H54 (cell line): ENCODE measurements at places on chromosomes 2 and 18.

- peak; percentile 35 for DNase-seq
These were observed 137.3 kb upstream of the PID1 start for GRCh38 chr2:229408356-229408755.

DNA sequence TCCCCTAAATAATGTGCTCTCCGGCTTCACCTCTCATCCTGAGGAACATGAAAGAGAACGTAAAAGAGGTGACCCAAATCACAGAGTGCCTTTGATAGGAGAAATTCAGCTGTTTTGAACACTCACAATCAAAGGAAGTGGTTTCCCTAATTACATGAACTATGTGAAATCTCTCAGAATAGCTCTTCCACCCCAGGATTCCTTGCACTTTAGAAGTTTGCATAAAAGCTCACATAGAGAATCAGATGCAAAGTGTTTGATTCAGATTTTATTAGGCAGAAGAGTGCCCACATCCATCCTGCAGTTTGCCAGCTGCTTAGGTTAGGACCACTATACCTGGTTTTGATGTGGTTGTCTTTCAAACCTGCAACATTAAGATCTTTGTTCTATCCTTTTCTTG lies 61.0 kb downstream of the MAP3K20 start:
- no peak for DNase-seq

- DNase-seq: no peak
These were observed 109.0 kb upstream of the KCNJ3 start for GRCh38 chr2:154589514-154589913.

DNA sequence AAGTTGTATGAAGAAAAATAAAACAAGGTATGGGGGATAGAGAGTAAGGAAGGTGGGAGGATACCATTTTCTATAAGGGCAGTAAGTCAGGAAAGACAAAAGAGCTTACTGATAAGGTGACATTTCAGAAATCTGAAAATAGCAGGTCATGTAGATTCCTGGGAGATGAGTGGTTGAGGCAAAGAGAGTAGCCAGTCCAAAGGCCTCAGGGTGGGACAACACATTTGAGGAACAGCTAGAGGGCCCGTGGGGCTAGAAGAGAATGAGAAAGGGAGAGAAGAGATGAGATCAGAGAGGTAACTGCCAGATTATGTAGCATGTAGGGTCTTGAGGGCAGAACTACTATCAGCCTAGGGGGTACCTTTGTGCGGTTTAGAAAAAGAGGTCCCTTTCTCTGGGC lies 2.9 kb downstream of the CLHC1 start:
- DNase-seq: no peak

- DNase-seq: no peak
These were observed 3.3 kb downstream of the MYCN start for GRCh38 chr2:15943378-15944280.

DNA sequence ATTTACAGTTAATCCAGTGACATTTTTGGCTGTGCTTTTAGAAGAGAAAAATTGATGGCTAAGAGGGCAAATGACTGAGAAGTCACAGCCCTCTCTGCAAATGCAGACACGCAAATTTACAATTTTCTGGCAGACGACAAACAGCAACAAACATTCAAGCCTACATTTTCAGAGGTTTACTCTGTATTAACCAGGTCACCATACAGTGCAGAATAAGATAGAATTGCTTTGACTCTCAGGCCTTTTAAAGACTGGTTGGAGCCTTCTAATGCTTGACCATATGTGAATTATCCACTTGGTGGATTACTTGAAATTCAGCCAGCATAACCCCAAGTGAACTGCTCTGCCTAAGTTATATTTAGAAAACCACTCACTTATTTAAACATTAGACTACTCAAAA lies 280.9 kb upstream of the STON1 start:
- no peak for DNase-seq

GRCh38 chr2:16553226-16553625 lies 112.4 kb downstream of the CYRIA start:
- peak; percentile 4 for DNase-seq

- no peak for DNase-seq
These were observed 59.0 kb downstream of the BIN1 start for GRCh38 chr2:127047716-127048617.

DNA sequence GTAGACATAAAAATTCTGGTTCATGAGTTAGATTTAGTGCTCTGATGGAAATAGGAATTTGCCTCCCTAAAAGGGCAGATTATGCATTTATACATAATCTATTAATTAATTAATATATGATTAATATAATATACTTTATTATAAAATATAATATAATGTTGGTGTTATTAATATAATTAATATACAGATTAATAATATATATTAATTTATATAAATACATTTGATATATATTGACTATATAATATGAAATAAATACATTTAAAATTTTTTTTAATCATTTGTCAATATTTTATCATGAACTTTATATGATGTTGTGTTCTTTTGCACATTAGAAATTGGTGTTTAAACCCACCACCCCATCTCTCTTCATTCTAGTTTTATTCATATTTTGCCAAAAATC lies 652.1 kb upstream of the ZNF804A start:
- no peak for DNase-seq

DNA sequence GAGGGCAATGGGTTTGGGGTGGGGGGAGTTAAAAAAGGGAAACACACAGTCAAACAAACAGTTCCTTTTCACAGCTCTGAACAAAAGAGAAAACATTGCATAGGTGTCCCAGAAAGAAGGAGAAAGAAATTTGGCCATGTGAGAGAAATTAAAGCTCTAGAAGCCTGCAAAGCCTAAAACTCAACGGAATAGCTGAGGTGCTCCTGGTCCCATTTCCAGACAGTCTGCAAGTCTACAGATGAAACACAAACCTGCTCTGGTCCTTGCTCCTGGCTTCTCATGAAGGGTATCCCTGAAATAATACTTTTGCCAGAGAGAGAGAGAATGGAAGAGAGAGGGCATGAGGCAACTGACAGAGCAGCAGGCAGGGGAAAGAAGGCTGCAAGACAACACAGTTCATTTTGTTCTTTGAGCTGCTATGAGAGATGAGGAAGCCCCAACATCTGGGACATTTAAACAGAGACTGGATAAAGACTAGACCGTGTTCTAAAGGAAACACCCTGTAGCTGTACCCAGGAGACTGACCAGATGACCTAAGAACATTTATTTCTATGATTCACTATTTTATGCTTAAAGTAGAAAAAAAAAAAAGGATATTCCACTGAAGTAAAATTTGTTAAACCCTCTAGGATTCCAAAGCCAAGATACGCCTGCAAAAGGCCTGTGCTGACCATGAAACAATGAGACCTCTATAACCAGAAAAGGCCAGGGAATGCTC lies 57.3 kb upstream of the CYP26B1 start:
- no peak for DNase-seq

DNA sequence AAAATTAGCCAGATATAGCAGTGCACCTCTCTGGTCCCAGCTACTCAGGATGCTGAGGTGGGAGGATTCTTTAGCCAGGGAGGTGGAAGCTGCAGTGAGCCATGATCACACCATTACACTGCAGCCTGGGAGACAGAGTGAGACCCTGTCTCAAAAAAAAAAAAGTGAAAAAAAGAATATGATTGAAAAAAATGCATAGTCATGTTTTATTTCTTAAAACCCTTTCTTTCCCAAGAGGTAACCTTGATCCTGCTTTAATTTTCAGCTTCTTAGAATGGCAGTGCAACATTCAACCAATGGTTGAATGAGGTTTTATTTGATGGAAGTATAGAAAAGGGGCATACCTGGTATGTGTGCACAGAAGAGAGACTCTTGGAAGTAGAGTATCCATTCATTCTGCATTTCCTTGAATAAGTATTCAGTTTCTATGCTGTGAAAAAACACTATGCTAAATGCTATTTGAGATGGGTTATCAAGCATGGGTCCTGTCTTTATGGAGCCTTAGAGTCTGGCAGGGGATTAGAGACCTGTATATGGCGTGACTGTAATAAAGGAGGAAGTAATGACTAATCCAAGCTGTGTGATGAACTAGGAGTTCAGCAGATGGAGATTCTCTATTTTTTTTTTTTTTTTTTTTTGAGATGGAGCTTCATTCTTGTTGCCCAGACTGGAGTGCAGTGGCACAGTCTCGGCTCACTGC lies 146.3 kb downstream of the WDSUB1 start:
- DNase-seq: peak; percentile 38

GRCh38 chr2:105919826-105920225 lies 175.1 kb downstream of the NCK2 start:
- DNase-seq: no peak

GRCh38 chr2:130869441-130870160 lies 32.9 kb downstream of the ARHGEF4 start:
- no peak for DNase-seq

DNA sequence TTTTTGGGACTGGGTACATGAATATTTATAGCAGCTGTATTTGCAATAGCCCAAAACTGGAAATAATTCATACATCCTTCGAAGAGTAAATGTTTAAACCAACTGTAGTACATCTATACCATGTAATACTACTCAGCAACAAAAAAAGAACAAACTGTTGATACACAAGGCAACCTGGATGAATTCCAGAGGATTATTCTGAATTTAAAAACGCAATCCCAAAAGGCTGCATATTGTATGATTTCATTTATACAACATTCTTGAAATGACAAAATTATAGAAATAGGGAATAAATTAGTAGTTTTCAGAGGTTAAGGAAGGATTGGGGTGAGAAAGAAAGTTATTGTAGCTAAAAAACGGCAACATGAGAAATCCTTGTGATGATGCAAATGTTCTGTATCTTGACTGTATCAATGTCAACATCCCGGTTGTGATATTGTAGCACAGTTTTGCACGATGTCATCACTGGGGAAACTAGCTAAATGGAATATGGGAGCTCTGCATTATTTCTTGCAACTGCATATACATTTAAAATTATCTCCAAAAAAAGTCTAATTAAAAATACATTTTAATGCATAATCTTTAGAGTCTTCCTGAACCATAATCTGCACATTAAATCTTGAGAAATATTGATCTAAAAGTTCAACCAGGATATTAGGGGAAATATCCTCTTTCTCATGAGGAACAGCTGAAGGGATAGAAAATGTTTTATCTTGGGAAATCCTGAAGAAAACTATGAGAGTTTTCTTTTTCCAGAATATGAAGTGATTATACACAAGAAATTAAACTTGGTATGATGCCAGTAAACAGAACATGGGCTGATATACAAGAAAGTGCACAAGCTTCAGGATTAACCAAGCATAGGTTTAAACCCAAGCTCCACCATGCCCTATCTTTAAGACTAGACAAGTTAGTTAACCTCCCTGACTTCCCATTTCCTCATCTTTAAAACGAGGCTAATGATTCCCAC lies 21.9 kb downstream of the EVA1A start:
- no peak for DNase-seq

DNA sequence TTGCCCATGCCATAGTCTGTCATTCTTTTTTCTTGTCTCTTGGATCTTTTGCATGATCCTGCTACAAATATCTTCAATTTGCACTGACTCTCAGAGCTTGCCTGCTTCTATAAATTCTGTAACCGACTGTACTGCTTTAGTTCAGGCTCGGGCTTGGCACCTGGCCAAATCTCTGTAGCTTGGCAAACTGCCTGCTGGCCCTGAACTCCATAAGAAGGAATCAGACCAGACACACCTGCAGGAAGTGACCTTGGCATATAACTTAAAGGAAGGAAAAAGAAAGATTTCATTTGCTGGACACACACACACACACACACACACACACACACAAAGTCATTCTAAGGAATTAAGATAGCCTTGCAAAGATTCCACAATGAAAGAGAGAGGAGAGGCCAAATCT lies 291.2 kb upstream of the DDX18 start:
- no peak for DNase-seq

DNA sequence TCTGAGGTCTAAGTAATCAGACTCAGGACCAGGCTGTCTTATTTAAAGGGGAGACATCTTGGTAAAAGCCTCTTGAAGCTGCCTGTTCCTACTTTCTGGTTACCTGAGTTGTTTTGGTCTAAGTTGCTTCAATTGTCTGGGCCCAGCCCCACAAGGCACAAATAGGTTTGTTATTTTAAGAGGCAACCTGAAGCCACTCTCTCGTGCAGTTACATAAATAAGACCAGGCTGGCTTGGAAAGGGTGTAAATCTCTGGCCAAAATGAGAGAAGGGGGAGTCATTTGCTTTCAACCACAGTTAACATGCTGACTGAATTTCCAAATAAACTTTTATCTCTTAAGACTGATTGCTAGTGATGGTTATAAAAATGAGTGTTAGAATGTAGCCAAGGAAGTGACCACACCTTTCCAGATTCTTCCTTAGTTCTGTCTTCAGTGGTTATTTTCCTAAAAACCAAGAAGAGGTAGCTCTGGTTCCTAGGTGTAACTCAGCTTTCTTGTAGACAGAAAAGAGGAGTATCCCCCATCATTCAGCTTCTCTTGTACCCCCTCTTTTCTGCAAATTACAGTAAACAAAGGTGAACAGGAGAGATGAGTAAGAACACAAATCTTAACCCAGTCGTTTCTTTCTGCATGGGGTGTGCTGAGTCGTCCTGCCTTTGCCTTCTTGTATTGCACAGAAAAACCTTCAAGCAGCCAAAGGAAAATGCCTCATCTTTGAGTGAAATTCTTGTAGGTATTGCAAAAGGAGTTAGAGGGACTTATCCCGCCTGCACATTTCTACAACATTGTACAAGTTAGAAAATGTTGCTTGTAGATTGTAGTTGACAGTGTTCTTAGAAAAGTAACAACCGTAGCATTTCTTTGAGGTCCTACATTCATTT lies 161.5 kb upstream of the NT5C1B start:
- no peak for DNase-seq

DNA sequence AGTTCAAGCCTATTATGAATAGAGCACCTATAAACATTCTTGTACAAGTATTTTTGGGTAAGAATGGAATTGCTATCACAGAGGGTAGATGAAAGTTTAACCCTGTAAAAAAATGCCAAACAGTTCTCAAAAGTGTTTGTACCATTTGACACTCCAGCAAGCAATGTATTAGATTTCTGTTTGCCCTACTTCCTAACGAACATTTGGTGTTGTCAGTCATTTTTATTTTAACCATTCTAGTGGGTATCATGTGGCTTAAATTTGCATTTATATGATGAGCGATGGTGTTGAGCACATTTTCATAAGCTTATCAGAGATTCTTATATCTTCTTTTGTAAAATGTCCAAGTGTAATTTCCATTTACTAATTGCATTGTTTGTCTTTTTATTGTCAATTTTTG lies 608.2 kb upstream of the ACVR2A start:
- DNase-seq: no peak

DNA sequence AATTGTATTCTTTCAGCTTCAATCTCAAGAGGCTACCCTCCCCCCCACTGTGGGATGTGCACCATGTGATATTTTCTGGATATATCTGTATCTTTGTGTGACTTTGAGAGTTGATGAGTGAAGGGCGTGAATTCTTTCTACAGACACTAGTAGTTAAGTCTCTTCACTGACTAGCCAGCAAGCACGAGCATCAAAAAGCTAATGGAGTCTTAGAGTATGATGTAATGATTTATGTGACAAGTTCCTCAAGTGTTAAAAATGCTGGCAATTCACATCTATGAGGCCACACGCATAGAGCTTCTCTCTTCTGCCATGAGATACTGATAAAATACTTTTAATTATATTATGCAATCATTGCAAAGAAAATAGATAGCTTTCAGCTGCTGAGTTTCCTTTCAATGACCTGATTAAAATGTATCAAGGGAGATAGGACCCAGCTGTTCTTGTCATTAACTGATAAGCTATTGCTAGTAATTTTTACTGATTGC lies 304.8 kb downstream of the TRIB2 start:
- no peak for DNase-seq

GRCh38 chr2:235570256-235570655 lies 76.4 kb downstream of the AGAP1 start:
- DNase-seq: no peak
